ENCODE measurements at places on chromosomes 6 and 20.

- DNase-seq = no peak
Observed at GRCh38 chr6:84967389-84967788, 203.0 kb upstream of the TBX18 start.

DNA sequence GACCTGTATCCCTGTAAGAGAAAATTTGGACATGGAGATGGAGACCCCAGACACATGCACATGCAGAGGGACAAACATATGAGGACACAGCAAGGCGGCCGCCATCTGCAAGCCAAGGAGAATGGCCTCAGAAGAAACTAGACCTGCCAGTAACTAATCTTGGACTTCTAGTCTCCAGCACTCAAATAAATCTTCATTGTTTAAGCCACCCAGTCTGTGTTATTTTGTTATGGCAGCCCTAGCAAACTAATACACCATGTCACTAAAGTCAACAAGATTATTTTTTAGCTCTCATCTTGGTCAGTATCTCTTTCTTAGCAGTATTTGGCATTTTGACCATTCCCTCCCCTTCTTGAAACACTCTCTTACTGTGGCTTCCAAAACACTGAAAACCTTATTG is 26.7 kb downstream of the LATS1 start:
- no peak for DNase-seq

DNA sequence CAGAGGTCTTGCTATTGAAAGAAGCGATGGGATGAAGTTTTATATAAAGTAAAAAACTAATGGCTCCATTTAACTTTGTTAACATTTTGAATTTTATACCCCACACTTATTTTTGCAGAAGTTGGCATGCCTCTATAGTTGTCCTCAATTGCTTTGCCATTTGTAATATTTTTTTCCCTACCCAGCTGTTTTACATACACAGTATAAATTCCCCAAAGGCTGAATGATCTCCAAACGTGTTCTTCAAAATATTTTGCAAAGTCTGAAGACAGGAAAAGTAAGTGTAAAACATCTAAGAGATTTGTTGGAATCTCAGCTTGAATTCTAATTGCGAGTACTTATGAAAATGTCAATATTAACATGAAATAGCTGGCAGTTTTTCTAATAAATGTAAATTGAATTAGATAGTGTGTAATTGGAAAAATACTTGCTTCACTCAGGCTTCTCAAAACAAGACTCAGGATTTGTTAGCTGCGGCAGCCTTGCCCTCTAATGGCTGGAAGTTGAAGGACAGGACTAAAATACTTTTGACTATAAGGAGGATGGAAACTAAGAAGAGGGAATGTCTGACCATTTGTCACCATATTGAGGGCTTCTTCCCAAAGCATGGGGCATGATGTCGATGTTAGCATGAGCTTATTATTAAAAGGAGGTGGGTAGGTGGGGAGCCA is 226.8 kb downstream of the UST start:
- DNase-seq = no peak

DNA sequence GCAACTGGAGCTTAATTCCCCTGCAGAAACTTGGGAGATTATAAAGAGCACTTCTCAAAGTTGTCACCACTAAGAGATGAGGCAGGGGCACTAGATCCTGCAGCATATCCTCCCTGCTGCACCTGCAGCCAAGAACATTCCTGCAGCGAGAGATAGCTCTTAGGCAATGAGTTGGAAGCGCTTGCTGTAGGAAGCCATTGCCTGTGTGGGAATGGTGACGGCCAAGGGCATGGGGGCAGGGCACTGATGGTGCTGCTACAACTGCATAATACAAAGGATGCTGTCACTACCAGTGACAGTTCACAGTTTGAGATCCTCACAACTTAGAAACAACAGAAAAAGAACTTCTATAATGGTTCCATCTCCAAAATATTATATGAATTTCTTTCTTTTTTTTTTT is 89.9 kb downstream of the CDS2 start:
- DNase-seq = no peak

DNA sequence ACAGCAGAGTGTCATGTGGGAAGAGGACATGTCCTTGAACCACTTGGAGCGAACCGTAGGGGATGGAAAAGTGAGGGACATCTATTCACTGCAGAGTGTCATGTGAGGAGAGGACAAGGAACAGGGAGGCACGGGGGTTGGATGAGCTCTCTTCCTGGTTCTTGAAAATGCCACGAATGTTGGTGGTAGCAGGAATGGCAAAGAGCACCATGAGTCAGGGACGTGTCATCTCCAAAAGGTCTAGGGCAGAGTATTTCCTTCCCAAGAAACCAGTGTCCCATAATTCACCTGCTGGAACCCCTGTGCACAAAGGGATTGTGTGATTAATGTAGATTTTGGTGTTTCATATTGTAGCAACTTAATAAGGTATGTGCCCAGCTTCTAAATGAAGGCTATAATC is 136.8 kb downstream of the BFSP1 start:
- no peak for DNase-seq

DNA sequence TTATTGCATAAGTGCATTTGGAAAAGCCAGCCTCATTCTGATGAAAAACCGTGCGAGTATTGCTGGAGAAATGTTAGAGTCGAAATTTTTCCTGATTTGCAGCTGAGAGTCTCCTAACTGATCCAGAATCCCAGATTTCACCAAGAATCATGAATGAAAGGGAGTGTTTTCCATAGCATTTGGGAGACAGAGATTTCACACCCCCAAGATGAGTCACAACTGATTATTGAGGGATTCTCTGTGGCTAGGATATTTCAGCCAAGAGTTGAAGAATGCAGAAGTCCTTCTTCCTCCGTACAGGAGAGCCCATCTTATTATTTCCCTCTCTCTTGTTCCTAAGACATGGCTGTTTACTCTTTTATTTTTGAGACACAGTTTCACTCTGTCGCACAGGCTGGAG is 82.2 kb upstream of the SALL4 start:
- no peak for DNase-seq

GRCh38 chr6:121857551-121857950 is 422.1 kb downstream of the GJA1 start:
- no peak for DNase-seq
